ENCODE measurements at places on chromosomes 3 and 15.

DNA sequence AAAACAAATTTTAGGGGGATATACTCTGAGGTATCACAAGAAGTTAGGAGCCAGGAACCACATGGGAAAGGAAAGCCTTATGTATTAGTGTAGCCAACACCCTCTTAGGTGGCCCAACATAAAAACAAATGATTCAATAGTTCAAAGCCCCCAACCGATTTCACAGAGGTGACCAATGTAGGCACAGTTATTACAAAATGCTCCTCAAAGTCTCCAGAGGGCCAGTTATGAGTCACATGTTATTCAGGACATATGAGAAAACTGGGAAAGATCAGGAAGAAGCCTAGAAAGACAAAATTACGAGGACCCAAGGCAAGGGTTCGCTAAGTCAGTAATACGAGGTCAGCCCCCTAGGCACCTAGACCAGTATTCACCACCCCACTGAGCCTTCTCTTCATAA is 29.9 kb upstream of the FBN1 start:
- DNase-seq = no peak

- no peak for DNase-seq
Observed at GRCh38 chr3:12449889-12450682, 34.2 kb upstream of the TSEN2 start.

DNA sequence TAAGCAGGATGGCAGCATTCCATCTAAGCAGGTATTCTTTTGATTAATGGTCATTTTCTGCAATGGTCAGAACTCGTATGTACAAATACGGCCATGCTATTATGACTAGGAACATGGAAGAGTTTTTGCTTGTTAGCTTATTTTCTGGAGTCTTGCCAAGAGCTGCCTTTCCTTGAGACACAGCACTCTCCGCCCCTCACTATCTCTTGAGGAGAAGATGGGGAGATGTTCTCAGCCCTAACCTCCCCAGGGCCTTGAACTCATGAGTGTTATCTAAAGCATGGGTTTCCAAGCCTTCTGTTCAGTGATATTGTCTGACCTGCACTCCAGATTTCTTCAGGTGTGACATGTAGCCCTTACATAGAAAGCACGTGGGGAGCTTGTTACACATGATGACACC is 65.9 kb upstream of the ACTC1 start:
- no peak for DNase-seq

GRCh38 chr3:168877899-168878298 is 782.2 kb upstream of the GOLIM4 start:
- DNase-seq = no peak

GRCh38 chr3:197807969-197808587 is 17.0 kb downstream of the LRCH3 start:
- DNase-seq = no peak

DNA sequence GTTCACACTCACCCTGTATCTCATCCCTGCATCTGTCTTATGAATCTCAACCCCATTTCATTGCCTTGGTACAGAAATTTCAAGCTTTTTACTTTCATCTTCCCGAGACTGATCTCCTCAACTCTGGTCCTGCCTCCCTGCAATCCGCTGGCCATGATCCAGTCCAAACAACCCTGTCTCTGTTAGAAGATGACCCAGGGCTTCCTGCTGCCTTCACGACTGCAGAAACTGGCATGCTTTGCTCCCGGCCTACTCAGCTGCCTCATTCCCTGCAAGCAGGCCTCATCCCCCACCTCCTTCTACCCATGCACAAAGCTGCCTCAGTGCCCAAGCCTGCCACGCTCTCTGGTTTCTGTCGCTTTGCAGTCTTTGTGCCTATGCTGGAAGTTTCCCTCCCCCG is 12.4 kb downstream of the HES1 start:
- DNase-seq = no peak

DNA sequence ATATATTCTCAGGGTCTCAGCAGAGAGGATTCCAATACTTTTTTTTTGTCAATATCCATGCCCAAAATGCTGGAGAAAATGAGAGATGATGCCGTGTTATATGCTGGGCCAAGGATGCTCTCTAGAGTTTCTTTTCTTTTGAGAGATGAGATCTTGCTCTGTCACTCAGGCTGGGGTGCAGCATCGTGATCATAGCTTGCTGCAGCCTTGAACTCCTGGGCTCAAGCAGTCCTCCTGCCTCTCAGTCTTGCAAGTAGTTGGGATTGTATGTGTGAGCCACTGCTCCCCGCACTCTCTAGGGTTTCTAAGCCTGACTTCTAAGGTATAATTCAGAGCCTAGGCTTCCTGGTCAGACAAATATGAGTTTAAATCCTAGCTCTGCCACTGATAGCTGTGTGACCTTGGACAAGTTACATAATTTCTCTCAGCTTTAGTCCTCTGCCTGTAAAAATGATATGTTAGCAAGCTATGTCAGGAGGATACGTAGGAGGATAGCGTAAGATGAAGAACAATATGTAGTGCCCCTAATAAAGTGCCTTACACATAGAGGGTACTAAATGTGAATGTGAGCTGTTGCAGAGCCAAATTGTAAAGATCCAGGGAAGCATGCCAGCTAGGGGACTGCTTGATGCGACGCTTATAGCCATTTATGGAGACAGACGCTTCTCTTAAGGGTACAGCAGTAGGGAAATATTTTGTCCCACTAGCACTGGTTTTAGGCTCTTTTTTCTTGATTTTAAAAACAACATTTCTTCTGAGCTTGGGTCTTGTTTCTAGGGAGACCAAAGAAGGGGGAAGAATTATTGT is 7.4 kb downstream of the STARD9 start:
- no peak for DNase-seq
